Amniotic stem cell (primary cell): ENCODE measurements at places on chromosomes 6 and 20.
A peak's percentile ranks its signal among the peaks of the same experiment; 100 is the strongest.

DNA sequence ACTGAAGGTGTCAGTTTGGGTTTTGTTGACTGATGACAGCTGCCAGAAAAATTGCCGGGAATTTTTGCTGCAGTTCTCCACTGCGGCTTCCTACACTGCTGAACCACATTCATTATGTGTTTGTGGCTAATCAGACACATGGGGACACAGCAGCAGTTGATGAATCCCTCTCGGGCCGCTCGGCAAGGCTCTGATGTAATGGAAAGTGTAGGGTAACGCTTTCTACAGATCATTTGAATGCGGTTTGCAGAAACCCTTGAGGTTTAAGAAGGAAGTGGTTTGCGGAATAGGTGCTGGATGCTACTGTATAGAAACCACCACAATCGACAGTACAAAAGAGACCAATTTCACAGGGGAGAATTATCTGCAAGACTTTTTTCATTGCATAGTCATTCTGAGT lies 138.7 kb upstream of the SASH1 start:
- no peak for DNase-seq

DNA sequence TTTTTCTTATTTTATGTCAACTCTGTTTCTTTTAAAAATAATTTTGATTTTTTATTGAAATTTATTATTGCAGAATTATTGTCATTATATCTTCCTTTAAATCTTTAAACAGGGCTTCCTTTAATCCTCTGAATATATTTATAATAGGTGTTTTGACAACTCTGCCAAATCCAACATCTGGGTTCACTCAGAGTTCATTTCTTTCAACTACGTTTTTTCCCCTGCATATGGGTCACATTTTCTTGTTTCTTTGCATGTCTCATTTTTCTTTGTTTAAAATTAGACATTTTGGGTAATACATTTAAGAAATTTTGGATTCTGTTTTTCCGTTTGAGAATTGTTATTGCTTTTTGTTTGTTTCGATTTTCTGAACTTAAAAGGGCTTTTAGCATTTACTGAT lies 655.1 kb upstream of the CITED2 start:
- DNase-seq: no peak

GRCh38 chr20:17560344-17561074 lies 9.4 kb upstream of the DSTN start:
- no peak for DNase-seq

GRCh38 chr6:63788569-63788968 lies 153.0 kb downstream of the PHF3 start:
- DNase-seq: no peak

DNA sequence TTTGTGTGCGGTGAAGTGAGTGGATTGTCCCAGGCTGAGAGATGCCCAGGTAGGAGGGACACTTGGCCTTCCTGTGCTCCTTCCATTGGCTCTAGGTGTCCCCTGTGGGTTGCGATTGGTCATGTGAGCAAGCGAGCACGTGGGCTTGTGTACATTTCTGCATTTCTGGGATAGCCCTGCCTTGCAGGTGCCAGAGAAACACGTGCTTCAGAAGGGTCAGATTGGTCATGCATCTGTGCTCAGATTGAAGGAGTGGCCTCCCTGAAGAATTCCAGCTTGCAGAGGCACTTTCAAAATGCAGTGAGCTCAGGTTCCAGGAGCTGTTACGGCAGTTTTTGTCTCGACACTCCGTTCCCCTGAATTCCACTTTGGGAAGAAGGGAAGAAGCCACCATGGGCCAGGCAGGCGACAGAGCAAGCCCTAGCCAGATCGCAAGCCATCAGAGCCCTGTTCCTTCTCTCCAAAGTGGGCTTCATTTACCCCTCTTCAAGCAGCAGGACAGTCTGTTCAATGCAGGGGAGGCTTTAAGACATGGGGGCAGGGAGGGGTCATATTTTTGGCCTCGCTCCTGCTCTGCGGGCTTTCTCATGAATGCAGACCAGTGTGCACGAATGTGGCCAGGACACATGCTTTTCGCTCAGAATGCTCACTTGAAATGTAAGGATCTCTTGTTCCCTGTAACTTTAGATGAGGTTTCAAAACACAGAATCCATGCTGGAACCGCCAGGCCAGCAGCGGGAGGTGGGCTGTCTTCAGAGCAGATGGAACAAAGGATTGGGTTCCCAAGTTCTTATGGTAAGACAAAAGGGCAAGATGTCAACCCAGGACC lies 78.6 kb upstream of the AKAP12 start:
- no peak for DNase-seq

DNA sequence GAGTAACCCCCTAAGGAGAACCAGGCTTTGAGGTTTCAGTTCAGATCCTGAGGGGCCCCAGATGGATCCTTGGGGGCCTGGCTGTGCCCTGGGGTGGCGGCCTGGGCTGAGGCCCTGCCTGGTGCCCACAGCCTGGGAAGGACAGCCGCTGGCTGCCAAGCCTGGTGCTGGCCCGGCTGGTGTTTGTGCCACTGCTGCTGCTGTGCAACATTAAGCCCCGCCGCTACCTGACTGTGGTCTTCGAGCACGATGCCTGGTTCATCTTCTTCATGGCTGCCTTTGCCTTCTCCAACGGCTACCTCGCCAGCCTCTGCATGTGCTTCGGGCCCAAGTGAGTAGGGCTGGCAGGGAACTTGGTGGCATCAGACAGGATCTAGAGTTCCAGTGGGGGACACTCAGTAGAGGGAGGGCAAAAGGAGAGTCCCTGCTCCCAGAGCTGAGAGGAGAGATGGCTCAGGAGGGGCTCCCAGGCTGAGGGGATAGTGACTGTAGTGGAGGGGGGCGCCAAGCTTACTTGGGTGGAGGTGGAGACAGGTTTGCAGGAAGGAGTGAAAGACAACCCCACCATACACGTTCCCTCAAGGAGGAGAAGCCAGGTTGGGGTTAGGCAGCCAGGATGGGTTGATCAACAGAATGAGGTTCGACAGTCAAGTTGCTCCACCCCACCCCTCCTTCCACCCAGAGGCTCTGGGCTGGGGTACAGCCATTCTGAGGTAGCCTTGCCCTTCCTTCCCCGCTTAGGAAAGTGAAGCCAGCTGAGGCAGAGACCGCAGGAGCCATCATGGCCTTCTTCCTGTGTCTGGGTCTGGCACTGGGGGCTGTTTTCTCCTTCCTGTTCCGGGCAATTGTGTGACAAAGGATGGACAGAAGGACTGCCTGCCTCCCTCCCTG lies 9.5 kb downstream of the SLC29A1 start:
- DNase-seq: no peak

GRCh38 chr6:35341557-35341956 lies 801 bp upstream of the PPARD start:
- no peak for DNase-seq

DNA sequence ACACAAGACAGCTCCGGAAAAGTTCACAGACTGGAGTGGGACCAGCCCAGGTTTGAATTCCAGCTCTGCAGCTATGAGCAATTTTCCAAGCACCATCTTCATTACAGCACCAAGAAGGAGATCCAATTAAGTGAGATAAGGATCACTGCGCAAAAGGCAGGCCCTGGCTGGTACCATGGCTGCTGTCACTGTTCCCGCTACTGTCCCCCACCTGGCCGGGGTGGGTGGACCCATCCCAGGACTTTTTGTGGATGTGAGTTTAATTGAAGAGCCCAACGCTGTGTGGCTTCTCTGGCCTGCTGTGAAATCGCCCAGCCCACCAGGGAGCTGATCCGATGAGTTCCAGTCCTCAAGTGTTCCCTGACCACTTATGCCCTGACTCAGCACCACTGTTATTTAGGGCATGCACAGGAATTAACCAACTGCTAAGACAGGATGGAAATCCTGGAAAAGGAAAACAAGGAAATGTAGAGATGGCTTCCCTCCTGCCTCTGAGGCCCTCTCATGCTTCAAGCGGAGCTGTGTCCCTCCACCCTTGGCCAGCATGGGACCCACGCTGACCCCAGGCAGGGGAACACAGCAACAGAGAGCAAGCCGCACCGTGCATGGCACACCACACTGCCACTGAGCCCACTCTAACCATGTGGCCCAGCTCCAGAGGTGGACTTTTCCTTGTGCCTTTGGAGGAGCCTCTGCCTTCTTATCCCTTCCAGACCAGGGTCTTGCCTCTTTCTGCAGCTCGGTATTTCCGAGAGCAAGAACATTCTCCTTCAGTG lies 150.0 kb upstream of the CST7 start:
- DNase-seq: peak; percentile 9

DNA sequence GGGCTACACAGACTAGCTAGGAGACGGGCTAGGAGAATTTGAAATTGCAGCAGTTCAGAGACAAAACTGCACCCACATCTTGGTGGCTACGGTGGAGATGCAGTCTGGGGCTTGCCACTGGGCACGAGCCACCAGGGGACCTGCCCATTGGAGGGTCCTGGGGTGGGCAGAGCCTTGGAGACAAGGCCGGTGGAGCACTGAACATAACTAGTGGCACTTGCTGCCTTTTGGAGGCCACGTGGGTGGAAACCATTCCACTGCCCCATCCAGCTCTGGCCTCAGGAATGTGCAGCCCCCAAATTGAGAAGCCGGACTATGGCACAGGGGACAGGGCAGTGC lies 113.4 kb downstream of the NFATC2 start:
- DNase-seq: no peak

DNA sequence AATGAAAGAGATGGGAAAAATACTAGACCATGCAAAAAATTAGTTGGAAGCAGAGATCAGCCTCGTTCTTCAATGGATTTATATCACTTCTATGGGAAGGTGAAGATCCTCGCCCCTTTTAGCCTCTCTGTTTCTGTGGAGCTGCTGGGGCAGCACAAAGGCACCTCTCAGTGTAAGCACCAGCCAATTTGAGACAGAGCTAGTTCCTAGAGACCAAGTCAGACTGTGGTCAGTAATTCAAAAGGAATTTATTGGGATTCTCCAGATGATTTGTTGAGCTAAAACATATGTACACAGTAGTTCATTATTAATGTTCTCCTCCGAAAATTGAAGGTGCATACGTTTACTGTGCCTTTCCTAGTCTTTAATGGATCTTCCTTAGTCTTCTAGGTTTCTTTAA lies 42.4 kb downstream of the SCGN start:
- DNase-seq: no peak

GRCh38 chr6:89183294-89183693 lies 33.9 kb downstream of the GABRR1 start:
- no peak for DNase-seq

DNA sequence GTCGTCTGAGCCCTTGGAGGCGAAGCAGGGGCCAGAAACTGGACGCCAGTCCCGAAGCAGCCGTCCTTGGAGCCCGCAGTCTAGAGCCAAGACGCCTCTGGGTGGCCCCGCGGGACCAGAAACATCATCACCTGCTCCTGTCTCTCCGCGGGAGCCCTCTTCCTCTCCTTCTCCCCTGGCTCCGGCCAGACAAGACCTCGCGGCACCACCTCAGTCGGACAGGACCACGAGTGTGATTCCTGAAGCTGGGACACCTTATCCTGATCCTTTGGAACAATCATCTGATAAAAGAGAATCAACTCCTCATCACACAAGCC lies 416 bp downstream of the RSPH4A start:
- no peak for DNase-seq

- DNase-seq: no peak
Observed at GRCh38 chr6:40444312-40444711, 142.9 kb downstream of the LRFN2 start.

GRCh38 chr20:59571151-59571550 lies 33.2 kb upstream of the PHACTR3 start:
- no peak for DNase-seq

DNA sequence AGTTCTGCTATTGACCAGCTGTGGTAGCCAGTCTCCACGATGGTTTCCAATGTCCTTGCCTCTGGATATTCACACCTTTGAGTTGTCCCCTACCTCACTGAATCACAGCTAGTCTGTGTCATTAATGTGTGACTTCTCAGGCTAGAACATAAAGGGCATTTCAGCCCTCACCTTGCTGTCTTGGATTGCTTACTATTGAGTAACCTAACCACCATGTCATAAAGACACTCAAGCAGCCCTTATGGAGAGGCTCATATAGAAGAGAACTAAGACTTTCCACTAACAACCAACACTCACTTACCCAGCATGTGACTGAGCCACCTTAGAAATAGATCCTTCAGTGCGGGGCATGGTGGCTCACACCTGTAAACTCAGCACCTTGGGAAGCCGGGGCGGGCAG lies 19.1 kb upstream of the ABCC10 start:
- no peak for DNase-seq

- DNase-seq: no peak
Observed at GRCh38 chr6:10521104-10521808, at the start of gene GCNT2. Gene GCNT2 (plus strand): TSS chr6:10521351. CDS start chr6:10528912, 7,561 bp downstream.

- no peak for DNase-seq
Observed at GRCh38 chr6:137676888-137677287, 182.7 kb upstream of the OLIG3 start.

DNA sequence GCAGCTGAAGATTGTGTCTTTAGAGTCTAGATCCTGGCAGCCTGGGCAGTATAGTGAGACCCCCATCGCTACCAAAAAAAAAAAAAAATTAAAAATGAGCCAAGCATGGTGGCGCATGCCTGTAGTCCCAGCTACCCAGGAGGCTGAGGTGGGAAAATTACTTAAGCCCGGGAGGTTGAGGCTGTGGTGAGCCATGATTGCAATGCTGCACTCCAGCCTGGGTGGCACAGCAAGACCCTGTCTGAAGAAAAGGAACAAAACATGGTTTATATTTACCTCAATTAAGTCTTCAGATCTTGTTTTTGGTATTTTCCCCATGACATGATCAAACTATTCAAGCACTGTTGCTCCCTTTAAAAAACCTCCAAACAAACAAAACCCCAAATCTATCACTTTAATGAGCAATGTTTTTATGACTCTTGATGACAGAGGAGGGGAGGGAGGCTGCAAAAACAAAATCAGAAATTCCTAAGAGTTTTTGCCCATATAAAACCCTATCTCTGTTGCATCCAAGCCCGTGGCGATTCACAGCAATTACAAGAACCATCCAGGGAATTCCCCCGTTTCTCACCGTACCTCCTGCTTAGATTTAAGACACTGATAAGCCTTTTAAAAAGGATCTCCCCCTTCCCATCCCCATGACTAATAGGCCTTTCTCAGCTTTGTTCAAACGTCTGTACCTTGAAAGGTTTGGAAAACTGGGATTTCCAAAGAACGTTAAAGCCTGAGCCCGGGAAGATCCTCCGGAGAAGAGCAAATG lies 259.9 kb downstream of the BMP7 start:
- DNase-seq: no peak

GRCh38 chr6:111952821-111953540 lies 79.7 kb upstream of the FYN start:
- DNase-seq: no peak

- peak; percentile 96 for DNase-seq
Observed at GRCh38 chr6:71420693-71421328, 132.2 kb downstream of the OGFRL1 start.

GRCh38 chr6:170010665-170011203 lies 259.3 kb downstream of the ERMARD start:
- no peak for DNase-seq

- DNase-seq: no peak
Observed at GRCh38 chr6:100452998-100453397, 11.7 kb downstream of the SIM1 start.

- peak; percentile 20 for DNase-seq
Observed at GRCh38 chr6:166757232-166758135, 130.4 kb upstream of the RPS6KA2 start.

GRCh38 chr20:46265539-46265938 lies 42.8 kb downstream of the CDH22 start:
- DNase-seq: no peak

GRCh38 chr6:159557031-159557430 lies 136.0 kb downstream of the SOD2 start:
- no peak for DNase-seq
